Immature natural killer cell (primary cell): ENCODE measurements at places on chromosomes 2 and 18. TPM values are rescaled to one million over a fixed set of nuclear protein-coding genes. Genes with fewer than 3 reads are reported as not detected.

GRCh38 chr18:61605376-61606067 lies 272.3 kb downstream of the CDH20 start:
- DNase-seq, result no peak

DNA sequence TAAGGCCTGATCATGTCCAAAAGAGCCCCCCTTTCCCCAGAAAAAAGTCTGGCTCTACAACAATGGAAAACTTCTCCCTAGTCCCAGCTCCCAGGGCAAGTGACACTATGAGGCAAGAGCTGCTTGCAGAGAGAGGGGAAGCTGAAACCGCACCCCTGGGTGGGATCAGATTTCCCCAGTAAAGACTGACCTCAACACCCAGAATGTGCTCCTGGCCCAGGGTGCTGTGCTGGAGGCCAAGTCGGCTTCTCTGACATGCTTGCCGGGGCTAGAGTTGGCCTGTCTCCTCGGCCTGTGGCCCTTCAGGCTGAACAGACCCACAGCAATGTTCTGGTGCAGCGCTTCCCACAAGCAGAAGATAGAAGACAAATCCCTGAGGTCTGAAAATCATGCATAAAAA lies 18.4 kb upstream of the ST8SIA3 start:
- DNase-seq, result no peak

GRCh38 chr2:129806990-129807389 lies 172.5 kb upstream of the RAB6C start:
- DNase-seq, result no peak

DNA sequence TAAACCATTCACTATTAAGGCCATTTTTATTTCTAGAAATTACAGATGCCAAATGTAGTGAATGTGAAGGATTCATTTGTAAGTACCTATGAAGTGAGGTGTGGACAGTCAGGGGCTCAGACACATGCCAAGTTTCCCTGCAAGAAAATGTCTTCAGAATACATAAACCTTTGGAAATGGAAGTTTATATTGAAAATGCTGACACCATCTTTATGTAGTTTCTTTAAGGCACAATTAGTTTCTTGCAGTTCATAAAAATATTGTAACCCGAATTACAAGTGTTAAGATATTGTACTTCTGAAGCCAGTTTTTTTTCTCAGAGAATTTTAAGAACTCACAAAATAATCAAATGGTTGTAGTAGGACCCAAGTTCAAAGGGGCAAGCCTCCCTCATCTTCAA lies 66.1 kb upstream of the LYPD1 start:
- no peak for DNase-seq

GRCh38 chr2:120865656-120866055 lies 130.0 kb downstream of the GLI2 start:
- DNase-seq, result no peak

DNA sequence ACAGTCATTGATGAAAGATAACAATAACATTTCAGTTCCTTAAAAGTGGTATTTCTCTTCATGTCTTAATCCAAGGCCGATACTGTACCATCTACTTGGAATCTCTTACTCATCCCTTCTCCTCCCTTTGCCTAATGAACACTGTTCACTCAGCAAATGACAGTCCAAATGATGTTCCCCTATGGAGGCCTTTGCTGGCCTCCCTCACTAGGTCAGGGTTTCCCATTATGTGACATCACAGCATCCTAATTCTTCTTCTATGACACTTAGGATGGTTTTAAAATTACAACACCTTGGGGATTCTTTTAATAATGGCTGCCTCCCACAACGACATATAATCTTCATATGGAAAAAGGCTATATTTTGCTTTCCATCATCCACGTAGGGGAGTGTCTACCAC lies 747.7 kb downstream of the NRXN1 start:
- no peak for DNase-seq

DNA sequence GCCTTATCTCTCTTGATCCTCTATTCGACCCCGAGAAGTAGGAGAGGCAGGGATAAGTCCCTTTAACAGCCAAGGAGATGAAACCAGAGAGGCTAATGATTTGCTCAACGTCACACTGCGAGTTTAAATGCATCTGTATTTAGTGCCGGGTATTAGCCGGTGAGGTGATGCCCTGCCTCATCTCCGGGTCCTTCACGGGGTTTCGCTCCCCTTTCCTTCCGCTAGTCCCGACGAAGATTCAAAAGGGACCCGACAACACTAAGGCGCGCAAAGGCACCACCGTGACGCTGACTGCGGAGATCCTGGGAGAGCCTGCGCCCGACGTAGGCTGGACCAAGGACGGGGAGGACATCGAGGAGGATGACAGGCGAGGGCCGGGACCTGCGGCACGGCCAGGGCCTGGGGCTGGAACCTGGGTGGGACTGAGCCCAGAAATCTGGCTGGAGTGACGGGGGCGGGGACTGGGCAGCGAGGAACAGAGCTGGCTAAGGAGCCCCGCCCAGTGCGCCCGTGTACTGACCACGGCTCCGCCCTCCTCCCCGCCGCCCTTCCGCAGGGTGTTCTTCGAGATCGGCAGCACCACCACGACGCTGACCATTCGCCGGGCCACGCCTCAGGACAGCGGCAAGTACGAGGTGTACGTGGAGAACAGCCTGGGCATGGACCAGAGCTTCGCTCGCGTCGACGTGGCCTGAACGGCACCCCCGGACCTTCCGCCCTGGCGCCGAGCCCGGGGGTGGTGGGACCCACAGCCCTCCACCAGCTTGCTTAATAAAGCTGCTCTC lies 1.0 kb upstream of the GMPPA start:
- peak; percentile 35 for DNase-seq

GRCh38 chr2:23385351-23385747 lies 370 bp downstream of the KLHL29 start:
- DNase-seq, result peak; percentile 3

DNA sequence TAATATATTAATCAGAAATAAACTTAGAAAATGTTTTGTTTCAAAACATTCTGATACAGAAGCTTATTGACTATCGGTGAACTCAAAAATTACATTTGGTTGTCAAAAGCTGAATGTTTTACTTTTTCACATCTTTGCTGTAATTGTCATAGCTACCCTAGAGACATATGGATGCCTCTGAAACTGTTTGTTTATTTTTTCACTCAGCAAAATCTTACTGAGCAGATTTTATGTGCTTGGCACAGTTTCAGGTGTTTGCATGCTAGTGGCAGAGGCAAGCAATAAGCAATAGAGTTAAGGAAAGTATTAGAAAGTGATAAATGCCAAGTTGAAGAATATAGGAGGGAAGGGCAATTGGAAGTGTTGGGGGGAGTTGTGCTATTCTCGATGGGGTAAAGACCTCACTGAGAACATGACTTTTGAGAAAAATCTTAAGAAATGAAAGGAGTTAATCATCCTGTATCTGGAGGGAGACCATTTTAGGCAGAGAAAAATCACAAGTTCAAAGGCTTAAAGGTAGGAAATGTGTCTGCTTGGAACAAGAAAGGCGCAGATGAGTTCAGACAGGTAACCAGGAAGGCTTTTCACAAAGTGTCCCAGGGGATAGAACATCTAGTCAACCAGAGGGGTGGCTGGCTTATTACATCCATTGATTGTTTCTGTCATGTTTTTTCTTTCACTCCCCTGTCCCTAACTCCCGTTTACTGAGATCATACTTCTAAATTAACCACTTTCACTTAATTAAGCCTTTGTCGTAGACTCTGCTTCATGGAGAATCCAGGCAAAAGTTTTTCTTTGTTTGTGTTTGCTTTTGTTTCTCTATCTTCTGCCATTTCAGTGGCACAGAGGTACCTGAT lies 27.2 kb upstream of the COBLL1 start:
- DNase-seq, result no peak

DNA sequence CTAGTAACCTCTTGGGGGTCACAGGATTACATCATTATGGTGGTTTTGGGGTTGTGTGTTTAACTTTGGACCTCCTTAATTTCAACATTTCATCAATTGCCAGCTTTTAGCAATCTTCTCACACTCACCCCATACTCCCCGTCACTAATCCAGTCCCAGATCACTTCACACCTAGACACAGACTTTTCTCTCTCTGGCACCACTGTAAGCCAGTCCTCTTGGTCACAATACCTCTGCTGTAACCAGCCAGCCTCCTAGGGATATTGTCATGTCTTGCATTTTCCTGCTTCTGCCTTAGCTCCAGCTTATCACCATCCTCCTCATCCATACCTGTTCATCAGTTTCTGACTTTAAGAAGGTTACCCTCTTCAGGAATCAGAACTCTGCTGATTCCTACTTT lies 1.6 kb upstream of the STK17B start:
- DNase-seq, result no peak

DNA sequence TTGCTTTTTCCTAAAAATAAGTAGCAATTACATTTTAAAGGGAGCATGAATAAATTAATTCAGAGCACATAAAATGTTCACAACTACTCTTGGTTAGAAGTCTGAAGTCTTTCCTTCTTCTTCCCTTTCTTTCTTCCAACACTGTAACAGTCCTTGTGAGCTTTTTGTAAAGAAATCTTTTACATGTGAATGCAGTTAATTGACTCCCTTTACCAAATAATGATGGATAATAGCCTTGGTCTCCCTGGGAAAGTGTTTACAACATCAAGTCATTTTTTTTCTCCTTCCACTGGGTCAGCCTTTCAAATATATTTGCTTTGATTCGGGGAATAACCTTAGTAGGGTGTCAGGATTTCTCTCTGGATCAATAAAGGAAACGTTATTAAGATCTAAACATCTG lies 39.1 kb downstream of the CALCRL start:
- DNase-seq, result no peak

DNA sequence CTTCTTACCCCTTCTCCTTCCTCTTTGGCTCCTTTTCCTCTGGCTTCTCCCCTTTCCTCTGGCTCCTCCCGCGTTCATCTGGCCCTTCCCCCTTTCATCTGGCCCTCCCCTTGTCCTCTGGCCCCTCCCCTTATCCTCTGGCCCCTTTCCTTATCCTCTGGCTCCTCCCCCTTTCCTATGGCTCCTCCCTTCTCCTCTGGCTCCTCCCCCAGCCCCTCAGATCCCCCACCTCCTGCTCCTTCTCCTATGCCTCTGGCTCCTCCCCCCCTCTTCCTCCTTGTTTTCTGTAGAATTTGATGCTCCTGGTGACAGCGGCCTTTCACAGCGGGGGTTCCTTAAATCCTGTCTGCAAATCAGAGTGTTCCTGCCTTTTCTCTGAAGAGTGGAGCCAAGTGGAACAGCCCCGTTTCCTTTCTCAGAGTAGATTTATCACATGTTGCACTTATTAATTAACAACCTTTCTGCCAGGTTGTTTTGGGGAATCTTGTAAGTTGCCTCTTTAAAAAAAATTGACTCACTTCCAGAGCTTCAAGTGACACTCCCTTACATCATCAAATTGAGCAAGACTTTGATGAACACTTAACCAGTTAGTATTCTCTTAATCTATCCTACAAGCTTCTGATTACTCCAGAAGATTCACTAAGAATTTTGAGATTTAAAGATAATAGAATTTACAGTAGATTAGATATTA lies 27.9 kb downstream of the FABP1 start:
- DNase-seq, result no peak

DNA sequence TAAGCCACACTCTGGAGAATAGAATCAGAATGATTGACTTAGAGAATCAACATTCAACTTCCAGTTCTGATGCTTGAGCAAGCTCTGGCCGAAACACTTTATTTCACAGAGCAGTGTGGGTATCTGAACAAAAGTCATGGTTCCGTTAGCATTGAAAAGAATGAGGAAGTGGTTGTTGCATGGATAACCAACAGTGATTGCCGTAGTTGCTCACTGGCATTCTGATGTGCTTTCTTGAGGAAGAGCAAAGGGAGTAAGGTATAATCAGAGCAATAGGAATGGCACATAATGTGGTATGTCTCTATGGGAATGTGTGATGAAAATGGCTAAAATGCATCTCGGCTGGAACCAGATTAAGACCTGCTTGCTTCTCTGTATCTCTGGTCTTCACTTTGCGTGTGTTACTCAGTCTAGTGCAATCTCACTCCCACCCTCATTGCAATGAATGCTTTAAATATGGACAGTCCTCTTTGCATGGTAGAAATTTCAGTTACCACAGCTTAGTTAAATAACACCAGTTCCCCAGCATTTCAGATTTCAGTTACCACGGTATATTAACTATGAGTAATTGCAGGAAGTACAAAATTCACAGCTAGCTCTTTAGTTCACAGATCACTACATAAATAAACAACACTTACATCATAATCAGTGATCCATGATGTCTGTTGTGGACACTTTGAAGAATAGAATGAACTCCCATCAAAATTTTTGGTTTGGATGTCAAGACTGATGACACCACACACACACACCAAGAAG lies 7.8 kb upstream of the RAB12 start:
- peak; percentile 11 for DNase-seq

DNA sequence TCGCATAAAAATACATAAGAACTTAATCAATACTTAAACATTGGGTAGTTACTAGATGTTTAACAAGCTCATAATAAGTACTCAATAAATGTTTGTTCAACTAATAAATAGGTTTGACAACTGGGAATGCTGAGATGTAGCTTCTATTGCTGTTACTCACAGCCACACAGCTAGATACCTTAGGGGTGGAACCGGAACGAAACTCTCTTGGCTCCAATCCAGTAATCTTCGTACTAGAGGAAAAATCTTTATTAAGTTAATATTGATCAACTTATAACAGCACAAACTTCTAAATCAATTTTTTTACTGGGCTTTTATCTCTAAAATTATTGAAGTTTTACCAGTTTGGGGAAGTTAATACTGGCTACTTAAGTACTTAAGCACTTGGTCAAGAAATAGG lies 247.8 kb downstream of the PAX3 start:
- DNase-seq, result no peak

GRCh38 chr2:25790074-25790790 lies 88.1 kb downstream of the ASXL2 start:
- DNase-seq, result no peak

GRCh38 chr2:228417956-228418355 lies 236.5 kb upstream of the SPHKAP start:
- DNase-seq, result no peak

- DNase-seq, result peak; percentile 39
These were observed 186.8 kb upstream of the PGAP1 start for GRCh38 chr2:197113275-197113711.

- no peak for DNase-seq
These were observed 395.7 kb upstream of the SALL3 start for GRCh38 chr18:78583739-78584458.

- DNase-seq, result no peak
These were observed 7.4 kb downstream of the SOCS6 start for GRCh38 chr18:70296289-70296688.

DNA sequence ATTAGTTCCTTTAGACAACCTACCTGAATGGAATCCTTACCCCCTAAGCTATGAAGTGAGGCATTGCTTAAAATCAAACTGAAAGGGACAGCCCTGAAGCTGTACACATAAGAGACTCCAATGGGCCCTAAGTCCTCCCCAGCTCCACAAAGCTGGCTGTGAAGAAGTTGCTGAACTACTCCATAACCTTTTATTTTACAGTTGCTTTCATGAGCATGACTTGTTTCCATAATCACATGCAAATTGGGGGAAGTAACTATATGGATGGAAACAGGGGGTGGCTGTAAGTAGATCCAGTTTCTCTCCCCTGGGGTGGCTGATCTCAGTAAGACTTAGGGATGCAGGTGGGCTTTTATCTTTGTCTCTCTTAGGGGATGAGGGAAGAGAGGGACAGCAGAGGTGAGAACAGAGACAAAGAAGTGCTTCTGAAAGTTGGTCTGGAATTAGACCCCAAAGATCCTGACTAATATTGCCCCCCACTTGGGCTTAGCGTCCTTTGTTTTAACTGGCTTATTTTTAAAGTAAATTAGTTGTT lies 5.5 kb downstream of the FZD5 start:
- DNase-seq, result no peak

GRCh38 chr2:120761164-120761861 lies 25.6 kb downstream of the GLI2 start:
- no peak for DNase-seq

GNLY gene
- polyA plus RNA-seq, result 20,506 TPM

ABCG8 gene
- polyA plus RNA-seq, result not detected

SKOR2 gene
- not detected for polyA plus RNA-seq

SPHKAP gene
- polyA plus RNA-seq, result not detected

RTP5 gene
- polyA plus RNA-seq, result not detected

SIX2 gene
- polyA plus RNA-seq, result not detected

OSBPL6 gene
- not detected for polyA plus RNA-seq
